ENCODE measurements at places on chromosomes 6 and 20. TPM values are rescaled to one million over a fixed set of nuclear protein-coding genes. Genes with fewer than 3 reads are reported as not detected.

FAM210B gene
- total RNA-seq: 15.1 TPM

STX11 gene
- total RNA-seq: 0.21 TPM

HMGCLL1 gene
- total RNA-seq: 0.41 TPM

GRCh38 chr6:106124015-106124414, 37.9 kb downstream of the PRDM1 start:
- H3K4me3 ChIP-seq: no peak overlapping the region
- H3K36me3 ChIP-seq: no peaks in the 10 kb centered on the region
- no peaks in the 10 kb centered on the region for H3K27me3 ChIP-seq
- H3K27ac ChIP-seq: no peak overlapping the region
- DNase-seq: no peak

GRCh38 chr20:59269411-59270025, 30.9 kb upstream of the EDN3 start:
- no peaks in the 10 kb centered on the region for H3K27me3 ChIP-seq
- H3K4me1 ChIP-seq: peaks cover 11% of the 10 kb centered on the region
- H3K27ac ChIP-seq: no peak overlapping the region
- no peak overlapping the region for H3K4me3 ChIP-seq
- H3K36me3 ChIP-seq: no peaks in the 10 kb centered on the region

- H3K36me3 ChIP-seq: no peaks in the 10 kb centered on the region
- H3K27me3 ChIP-seq: no peaks in the 10 kb centered on the region
- no peaks in the 10 kb centered on the region for H3K4me1 ChIP-seq
- no peak overlapping the region for H3K4me3 ChIP-seq
Observed at GRCh38 chr6:29589423-29590048, 4.6 kb downstream of the OR2H2 start.

DNA sequence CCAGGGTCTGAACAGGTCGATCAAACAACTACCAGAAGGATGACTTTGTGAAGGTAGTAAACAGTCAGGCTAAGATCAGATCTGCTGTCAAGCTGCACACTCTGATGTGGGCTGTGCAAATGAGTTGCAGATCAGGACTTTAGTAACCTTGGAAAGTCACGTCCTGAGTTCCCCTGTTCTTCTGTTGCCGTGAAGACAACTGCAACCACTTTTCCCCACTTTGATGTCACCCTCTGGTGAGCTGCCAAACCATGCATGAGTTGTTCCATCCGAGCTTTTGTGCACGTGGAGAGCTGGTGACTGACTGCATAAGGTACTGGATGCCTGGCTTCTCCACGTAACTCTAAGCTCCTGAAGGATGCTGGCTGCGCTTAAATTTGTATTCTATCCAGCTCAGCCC, 111.0 kb downstream of the CD83 start:
- no peaks in the 10 kb centered on the region for H3K4me1 ChIP-seq
- no peak for DNase-seq
- H3K4me3 ChIP-seq: no peak overlapping the region
- no peaks in the 10 kb centered on the region for H3K36me3 ChIP-seq

- H3K4me3 ChIP-seq: no peak overlapping the region
- H3K27ac ChIP-seq: no peak overlapping the region
- H3K4me1 ChIP-seq: no peaks in the 10 kb centered on the region
Observed at GRCh38 chr6:74578339-74578738, 627.5 kb downstream of the COL12A1 start.

DNA sequence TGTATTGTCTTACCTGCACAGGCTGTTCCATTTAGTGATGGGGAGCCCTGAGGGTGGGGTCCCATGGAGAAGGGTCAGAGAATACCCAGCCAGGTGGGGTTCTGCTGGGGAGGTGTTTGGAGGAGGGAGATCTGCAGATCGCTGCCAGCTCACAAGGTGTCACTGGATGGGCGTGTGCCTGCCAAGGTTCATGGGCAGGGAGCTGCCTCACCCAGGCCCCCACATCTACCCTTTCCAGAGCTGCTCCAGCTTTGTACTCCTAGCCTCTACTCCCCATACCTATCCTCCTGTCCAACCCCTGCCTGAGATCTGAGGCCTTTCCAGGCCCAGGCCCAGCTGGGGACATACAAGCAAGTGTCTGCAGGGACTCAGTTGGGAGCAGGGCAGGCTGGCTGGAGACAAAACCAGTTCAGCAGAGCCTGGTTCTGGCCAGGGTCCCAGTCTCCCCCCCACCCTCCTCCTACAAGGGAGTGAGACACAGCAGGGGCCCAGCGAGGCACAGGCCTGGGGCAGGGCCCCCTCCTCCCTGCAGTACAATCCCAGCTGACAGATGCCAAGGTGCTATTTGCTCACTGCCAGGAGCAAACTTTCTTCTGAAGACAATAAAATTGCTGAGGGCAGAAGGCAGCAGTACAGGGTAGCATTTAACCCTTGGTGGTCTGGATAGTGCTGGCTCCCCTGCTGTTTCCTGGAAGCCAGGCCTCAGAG, 19.7 kb downstream of the SPDEF start:
- H3K4me3 ChIP-seq: no peak overlapping the region
- H3K4me1 ChIP-seq: no peaks in the 10 kb centered on the region
- DNase-seq: no peak
- H3K36me3 ChIP-seq: no peaks in the 10 kb centered on the region
